CD4-positive, CD25-positive, alpha-beta regulatory T cell (primary cell): ENCODE measurements at places on chromosomes 3 and 15. TPM values are rescaled to one million over a fixed set of nuclear protein-coding genes. Genes with fewer than 3 reads are reported as not detected.

- no peak for DNase-seq
Measured at GRCh38 chr3:46748170-46748569, 30.5 kb upstream of the PRSS50 start.

- no peak for DNase-seq
Measured at GRCh38 chr3:64972793-64973192, 285.0 kb upstream of the ADAMTS9 start.

DNA sequence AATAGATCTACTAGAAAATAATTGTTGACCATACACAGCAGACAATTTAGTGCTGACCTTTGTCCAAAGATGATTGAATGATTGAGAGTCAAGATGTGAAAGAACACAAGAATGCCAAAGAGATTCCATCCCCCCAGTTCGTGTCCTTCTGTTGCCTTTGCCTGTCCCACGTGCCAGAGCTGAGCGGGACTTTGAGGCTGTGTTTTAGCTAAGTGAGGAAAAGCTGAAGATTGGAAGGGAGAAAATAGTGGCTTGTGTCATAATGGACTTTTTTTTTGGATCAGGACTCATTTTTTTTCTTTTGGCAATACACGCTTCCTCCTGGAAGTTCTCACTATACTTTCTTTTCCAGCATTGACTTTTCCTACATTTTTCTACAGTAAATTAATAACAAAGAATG is 206.6 kb upstream of the MDFIC2 start:
- DNase-seq: no peak

DNA sequence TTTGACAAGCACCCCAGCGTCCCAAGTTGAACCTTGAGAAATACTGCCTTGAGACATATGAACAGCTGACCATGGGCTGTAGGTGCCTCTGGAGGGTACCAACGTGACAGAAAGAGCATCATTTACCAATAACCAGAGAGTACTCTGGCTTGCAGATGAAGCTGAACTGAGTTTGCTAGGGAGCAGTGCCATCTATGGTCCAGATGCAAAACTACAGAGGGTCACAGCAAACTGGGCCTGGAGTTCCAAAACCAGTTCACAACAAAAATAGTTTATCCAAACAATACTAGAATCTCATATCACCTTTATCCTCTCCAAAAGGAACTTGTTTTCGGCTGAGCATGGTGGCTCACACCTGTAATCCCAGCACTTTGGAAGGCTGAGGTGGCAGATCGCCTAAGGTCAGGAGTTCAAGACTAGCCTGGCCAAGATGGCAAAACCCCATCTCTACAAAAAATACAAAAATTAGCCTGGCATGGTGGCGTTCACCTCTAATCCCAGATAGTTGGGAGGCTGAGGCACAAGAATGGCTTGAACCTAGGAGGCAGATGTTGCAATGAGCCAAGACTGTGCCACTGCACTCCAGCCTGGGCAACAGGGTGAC is 69.3 kb downstream of the CHAC1 start:
- peak; percentile 68 for DNase-seq

DNA sequence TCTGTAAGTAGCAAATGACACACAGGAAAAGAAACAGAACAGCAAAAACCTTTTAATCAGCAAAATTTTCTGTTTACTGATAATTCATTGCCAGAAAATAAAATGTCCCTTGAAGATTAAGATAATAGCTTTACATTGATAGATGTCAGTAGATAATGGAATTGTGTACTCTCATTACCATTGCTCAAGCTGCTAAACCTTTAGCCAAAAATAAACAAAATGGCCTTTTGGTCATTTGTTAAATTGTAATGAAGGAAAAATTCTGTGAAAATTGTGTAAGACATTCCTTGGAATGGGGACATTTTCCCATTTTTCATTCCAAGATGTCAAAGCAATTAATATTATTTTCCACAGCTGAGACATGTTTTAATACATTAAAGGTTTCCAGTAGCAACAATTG is 189.8 kb downstream of the PLOD2 start:
- no peak for DNase-seq

GRCh38 chr3:127565711-127566110 is 24.8 kb downstream of the TPRA1 start:
- no peak for DNase-seq

- no peak for DNase-seq
Measured at GRCh38 chr3:41716471-41716870, 245.4 kb downstream of the ULK4 start.

- no peak for DNase-seq
Measured at GRCh38 chr3:35045118-35045517, 594.2 kb upstream of the ARPP21 start.

GRCh38 chr15:101232677-101233076 is 19.2 kb downstream of the CHSY1 start:
- DNase-seq: no peak

DNA sequence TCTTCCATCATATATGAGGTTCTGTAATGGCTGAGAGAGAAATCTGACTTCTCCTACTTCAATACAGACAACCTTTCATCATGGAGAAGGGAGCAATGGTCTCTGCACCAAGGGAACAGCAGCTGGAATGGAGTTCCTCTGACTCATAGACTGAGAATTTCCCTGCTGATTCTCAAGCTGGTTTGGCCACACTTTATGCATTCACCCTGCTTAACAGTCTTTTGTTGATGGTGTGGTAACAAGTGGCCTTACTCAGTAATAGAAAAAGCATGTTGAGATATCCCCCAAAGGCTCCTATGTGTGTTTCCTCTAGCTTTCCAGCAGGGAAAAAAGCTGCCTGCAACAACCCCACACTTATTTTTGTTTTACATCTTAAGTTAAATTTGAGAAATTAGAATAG is 138.1 kb downstream of the GREM1 start:
- no peak for DNase-seq

- DNase-seq: no peak
Measured at GRCh38 chr3:105327662-105328337, 38.9 kb upstream of the ALCAM start.

- no peak for DNase-seq
Measured at GRCh38 chr3:47464588-47464987, 11.2 kb downstream of the SCAP start.

DNA sequence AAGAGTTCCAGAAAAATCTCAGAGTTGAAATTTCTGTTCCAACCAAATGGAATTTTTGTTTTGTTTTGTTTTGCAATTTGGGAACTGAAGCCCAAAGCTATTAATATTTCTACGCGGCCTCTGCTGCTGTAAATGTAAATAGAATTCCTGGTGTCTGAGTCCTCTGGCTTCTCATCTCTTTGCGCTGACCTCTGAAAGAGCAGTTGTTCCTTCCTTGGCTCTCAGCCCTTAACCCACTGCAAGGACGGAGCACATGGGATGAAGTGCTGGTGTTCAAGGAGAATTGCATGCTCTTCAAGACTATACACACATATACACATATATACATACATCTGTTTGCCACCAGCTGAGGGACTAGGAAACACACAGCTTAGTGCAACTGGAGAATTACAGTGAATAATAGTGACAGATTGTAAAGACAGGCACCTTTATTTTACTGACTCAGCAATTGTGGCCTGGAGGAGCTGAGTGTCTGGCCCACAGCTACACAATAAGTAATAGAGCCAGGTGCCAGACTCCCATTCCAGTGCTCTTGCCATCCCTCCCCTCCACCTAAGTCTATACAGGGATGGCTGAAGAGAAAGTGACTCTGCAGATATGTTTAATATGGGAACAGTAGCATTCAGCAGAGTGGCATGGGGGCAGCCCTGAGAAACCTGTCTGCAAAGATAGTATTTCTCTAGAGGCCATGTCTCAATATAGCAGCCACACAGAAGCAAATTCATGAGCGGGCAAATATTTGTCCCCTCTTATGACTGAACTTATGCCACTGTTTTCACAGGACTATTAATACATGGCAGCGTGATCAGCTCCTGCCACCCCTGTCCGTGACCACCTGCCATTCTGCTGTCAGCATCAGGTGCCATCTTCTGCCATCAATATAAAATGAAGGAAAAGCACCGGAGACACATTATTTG is 42.3 kb downstream of the NEK10 start:
- no peak for DNase-seq

DNA sequence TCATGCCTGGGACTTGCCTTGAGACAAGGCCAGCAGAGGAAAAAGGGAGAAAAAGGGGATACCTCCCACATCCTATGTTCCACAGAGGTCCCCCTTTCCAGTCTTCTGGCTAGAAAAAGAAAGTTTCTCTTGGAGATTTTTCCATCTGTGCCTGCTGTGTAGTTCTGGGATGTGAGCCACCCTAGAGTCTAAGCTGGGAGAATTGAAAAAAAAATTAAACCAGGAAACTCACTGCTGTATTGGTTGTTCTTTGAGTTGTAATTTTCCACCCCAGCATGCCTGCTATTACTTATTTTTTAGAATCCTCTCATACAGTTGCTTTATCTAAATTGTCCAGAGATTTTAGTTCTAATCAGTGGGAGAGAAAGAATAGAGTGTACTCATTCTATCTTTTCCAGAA is 68.4 kb downstream of the SV2B start:
- DNase-seq: no peak

DNA sequence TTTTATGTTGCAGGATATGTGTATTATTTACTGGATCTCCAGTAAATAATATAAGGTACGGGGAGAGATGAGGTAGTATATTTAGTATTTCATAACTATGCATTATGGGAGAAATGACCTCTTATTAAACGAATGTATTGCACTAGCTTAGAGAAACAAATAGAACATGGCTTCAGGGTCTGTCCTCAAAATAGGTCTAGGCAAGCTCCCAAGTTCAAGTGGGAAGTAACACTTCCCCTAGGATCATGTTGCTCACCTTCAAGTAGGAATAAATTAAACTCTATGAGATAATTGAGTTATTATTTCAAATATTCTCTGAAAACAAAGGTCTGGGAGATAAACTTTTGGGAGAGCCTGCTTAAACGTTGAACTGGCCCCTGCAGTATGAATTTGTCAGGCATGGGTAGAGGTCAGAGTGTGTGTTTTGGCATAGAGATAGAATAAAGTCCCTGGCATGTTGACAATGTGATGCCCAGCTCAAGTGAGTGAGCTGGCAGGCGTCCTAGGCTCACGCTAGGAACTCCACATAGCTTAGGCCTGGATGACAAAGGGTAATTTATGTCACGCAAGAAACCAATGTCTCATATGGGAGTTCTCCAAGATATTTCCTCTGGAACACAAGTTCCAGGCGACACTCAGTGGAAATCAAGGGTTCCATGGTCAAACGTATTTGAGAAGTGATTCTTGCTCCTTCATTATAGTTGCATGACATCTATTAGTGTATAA is 236.8 kb downstream of the CACNA2D3 start:
- DNase-seq: no peak

GRCh38 chr15:69679623-69680228 is 227.1 kb downstream of the RPLP1 start:
- DNase-seq: no peak

- DNase-seq: no peak
Measured at GRCh38 chr3:123318374-123318773, 116.6 kb downstream of the SEC22A start.

- no peak for DNase-seq
Measured at GRCh38 chr3:135175728-135176277, 380.7 kb downstream of the EPHB1 start.

GRCh38 chr15:85702321-85703101 is 92.2 kb downstream of the KLHL25 start:
- DNase-seq: peak; percentile 31

DNA sequence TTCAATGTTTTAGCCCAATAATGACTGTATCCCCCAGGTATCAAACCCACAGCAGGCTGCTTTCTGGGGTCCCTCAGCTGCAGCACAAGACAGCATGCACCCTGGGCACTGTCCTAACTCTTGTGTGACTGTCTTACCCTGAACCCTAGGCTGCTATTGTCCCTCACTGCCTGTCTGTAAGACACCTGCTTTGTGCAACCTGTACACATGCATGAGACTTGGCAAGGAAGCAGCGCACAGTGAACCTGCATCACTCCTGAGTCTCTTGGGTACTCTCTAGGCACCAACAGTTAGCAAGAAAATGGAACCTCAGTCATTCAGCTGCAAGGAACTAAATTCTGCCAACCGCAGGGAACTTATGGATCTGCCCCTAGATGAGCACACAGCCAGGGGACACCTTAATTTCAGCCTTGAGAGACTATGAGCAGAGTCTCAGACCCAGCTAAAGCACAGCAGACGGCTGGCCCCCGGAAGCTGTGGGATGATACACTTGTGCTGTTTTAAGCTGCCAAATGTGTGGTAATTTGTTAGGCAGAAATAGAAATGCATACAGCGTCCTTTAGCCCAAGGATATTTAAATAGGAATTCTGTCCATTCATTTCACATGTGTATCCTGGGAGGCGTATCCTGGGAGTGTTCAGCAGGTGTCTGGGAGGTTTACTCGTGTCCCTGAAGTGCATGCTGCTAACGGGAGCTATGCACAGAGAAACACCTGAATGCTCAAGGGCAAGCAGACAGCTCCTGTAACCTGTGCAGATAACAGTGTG is 223.8 kb downstream of the KLF13 start:
- no peak for DNase-seq

- peak; percentile 63 for DNase-seq
Measured at GRCh38 chr15:85667491-85668424, 127.0 kb downstream of the KLHL25 start.

- DNase-seq: no peak
Measured at GRCh38 chr3:65961733-65962132, 77.0 kb downstream of the MAGI1 start.

GRCh38 chr3:16205156-16205870 is 30.8 kb downstream of the GALNT15 start:
- peak; percentile 42 for DNase-seq

DNA sequence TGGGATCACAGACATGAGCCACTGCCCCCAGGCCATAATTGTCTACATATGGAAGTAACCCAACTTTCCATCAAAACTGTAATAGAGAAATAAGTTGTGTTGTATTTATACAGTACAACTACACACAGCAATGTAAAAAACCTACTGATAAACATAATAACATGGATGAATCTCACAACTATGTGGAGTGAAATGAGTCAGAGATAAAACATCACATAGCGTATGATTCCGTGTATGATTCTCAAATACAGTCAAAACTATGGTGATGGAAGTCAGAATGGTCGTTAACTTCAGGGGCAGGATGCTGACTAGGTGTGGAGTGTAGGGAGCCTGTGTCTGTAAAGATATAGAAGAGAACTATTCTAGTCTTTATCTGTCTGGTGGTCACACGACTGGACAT is 332.7 kb upstream of the SLCO3A1 start:
- no peak for DNase-seq

GRCh38 chr3:153621953-153622352 is 459.9 kb downstream of the RAP2B start:
- no peak for DNase-seq

GRCh38 chr3:51269466-51269865 is 115.6 kb upstream of the MANF start:
- DNase-seq: no peak

GRCh38 chr3:138118612-138119422 is 3.4 kb upstream of the DZIP1L start:
- no peak for DNase-seq

The TBC1D2B gene
- 13.2 TPM for polyA plus RNA-seq

The ST8SIA2 gene
- not detected for polyA plus RNA-seq

The RTP3 gene
- not detected for polyA plus RNA-seq

The XCR1 gene
- not detected for polyA plus RNA-seq

The PLCB2 gene
- polyA plus RNA-seq: 24.6 TPM

The TM4SF18 gene
- polyA plus RNA-seq: not detected

The CRYGS gene
- 0.53 TPM for polyA plus RNA-seq

The EPB42 gene
- polyA plus RNA-seq: not detected

The PTH1R gene
- not detected for polyA plus RNA-seq

The SLC22A14 gene
- polyA plus RNA-seq: not detected

The FILIP1L gene
- polyA plus RNA-seq: 1.0 TPM

The WNT7A gene
- polyA plus RNA-seq: 0.87 TPM

The CHRNA5 gene
- 0.08 TPM for polyA plus RNA-seq

The FBXO40 gene
- 0.24 TPM for polyA plus RNA-seq

The IL20RB gene
- polyA plus RNA-seq: not detected

The MKRN3 gene
- polyA plus RNA-seq: 2.5 TPM

The GPR27 gene
- polyA plus RNA-seq: 1.4 TPM

The EIF4G1 gene
- polyA plus RNA-seq: 13.7 TPM
